Activated B cell treated with CpG ODN at 0.5 μM for 24 hours (primary cell): ENCODE measurements at places on chromosomes 13 and 19.

DNA sequence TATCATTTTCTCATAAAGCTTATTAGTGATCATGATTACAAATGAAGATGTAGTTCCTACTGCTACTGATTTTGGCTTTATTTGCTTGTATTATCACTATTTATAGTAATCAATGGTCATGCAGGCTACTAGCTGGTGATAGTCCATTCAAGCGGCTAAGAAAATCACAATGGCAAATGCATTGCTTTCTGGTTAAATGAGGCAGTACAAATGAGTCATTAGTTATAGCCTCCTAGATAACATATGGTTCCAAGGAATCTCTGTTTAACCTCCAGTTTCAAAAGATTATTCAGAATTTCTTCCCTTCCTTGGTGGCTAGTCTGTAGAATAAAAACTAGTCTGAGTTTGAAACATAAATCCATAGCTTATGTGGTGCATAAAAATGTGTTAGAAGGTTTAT is 141.3 kb upstream of the HTR2A start:
- DNase-seq, result no peak

DNA sequence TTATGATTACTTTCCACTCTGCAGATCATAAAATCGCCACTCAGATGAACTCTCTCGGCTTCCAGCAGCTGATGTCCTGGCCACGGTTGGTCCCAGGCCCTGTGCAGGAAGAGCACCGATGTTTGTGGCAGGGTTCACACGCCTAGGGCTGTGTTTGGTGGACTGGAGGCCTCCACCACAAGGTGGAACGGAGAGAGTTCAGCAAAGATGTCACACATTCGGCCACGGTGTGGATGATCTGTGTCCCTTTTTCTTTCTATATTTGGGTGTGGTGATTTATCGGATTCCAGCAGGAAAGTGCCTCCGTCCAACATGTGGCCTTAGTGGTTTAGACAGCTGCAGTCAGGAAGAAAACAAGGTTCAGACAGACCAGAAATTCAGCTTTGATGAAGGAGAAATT is 521 bp upstream of the SHISA2 start:
- DNase-seq, result no peak

DNA sequence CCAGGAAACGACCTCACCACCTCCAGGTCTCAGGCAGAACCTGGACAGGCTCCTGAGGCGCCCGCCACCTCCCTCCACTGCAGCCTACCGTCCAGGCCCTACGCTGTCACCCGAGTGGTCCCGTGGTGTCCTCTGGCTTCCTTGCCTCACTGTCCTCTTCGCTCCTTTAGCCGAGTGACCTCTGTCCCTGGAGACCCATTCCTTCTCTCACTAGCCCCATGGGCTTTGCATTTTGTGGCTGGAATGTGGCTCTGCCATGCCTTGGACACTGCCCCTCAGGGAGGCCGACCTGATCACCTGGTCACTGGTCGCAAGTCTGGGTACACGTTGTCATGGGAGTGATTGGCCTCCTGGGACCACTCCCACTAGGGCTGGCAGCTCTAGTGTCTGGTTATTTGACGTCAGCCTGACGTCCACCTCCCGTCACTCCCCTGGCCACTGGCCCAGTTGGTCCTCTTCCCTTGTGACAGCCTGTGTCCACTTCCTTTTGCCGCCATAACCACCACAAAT is 17.9 kb downstream of the SLC25A42 start:
- no peak for DNase-seq

DNA sequence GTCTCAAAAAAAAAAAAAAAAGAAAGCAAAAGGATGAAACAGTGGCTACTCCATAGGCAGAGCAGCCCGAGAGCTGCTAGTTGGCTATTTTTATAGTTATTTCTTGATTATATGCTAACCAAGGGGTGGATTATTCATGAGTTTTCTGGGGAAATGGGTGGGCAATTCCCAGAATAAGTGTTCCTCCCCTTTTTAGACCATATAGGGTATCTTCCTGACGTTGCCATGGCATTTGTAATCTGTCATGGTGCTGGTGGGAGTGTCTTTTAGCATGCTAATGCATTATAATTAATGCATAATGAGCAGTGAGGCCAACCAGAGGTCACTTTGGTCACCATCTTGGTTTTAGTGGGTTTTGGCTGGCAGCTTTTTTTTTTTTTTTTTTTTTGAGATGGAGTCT is 25.4 kb upstream of the OR10H1 start:
- DNase-seq, result no peak

GRCh38 chr19:32498648-32499200 is 82.3 kb upstream of the PDCD5 start:
- no peak for DNase-seq

DNA sequence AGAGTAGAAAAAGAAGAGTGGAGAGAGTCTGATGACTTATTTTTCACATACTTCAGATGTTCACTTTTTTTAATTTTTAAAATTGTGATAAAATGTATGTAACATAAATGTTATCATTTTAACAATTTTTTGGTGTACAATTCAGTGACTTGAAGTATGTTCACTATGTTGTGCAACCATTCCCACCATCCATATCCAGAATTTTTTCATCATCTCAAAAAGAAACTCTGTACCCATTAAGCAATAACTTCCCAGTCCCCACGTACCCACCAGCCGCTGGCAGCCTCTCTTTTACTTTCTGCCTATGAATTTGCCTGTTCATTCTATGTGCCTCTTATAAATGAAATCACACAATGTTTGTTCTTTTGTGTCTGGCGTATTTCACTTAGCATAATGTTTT is 43.3 kb downstream of the SKA3 start:
- DNase-seq, result no peak

- no peak for DNase-seq
Observed at GRCh38 chr13:88701551-88701950, 1030.4 kb downstream of the SLITRK5 start.

- DNase-seq, result no peak
Observed at GRCh38 chr13:54415753-54416366, 1387.2 kb downstream of the OLFM4 start.

DNA sequence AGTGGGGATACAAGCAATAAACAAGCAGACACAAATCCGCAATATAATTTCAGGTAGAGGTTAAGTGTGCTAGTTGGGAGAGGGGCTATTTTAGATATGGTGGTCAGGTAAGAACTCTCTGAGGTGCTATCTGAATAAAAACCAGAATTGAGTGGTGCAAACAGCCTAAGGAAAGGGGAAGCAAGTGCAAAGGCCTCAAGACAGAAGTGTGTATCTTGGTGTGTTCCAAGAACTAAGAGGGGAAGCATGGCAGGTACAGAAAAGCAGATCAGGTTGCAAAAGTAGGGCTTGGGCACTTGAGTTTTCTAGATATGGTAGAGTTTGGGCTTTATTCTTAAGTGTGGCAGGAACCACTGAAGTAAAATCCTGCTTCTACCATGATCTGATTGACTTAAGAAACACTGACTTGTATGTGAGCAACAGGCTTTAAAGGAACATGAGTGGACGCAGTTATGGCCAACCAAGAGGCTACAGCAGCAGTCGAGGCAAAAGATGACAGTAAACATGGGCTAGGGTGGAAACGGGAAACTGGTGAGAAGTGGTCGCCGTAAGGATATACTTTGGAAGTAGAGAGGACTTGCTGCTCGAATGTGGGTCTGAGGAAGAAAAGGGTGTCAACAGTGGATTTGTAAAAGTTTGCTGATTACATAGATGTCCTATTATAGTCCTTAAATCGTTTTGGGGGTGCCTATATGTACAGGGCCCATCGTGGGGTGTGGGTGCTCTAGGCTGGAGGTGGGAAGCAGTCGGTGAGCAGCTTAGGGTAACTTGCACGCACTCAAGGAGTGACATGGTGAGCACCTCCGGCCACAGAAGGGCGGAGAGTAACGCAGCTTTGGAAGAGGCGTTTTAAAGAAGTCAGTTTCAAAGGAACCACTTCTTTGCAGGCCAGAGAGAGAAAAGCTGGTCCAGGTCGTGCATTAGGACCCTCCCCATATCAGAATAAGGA is 677 bp downstream of the TGDS start:
- peak; percentile 15 for DNase-seq

- DNase-seq, result no peak
Observed at GRCh38 chr19:17063428-17063827, 11.8 kb downstream of the HAUS8 start.

DNA sequence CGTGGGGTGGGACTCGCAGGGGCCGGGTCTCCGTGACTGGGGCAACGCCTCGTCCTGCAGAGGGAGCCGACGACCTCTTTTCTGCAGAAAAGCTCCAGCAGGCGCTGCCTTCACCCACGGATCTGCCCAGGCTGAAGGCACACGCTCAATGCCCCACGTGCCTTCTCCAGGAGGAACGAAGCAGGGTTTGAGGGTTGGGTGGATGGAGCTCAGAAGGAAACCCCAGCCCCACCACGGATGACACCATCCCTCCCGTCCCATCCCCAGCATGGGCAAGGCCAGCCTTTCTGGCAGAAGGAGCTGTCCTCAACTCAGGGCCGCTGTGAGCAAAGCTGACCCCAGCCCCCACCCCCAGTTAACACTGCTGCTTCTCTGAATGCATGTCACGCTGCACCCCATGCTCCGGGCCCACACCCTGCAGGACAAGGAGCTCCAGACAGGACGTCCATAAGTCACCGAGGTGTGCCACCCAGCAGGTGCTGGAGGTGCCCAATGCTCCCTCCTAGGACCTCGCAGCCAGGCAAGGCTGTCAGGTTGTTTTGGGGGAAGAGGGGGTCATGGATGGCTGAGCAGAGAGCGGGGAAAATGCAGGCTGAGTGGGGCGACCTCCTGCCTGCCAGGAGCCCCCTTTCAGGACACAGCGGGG is 7.4 kb downstream of the C19orf25 start:
- DNase-seq, result no peak

DNA sequence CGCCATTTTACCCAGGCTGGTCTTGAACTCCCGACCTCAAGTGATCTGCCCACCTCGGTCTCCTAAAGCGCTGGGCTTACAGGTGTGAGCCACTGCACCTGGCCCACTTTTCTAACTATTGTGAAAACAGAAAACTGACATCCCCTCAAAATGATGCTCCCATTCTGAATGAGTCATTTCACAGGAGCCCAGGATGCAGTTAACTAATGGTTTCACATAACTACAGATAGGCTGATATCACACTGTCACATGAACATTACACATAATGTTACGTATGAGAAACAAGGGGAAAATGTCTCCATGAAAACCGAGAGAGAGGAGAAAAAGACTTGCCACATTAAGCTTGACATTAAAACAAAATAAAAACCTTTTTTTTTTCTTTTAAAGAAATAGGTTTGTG is 37.5 kb downstream of the N4BP2L2 start:
- no peak for DNase-seq

DNA sequence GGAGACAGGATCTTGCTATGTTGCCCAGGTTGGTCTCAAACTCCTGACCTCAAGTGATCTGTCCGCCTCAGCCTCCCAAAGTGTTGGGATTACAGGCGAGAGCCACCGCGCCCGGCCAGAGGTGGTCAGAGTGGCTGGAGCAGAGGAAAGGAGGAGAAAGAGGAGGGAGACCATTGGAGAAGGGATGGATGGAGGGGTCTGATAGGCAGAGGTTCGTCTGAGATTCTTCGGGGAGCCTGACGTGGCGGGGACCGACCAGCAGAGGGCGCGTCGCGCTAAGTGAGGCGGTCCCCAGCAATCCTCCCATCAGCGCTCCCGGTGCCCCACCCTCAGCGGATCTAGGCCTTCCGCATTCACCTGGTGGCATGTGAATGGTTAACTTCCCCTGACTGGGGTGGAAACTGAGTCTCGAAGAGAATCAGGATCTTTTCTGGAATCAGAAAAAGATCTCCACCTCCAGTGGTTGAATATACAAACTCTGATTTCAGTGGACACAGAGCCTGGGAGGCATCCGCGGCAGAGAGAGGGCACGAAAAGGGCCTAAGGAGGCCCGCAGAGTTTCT is 8.8 kb downstream of the GTPBP3 start:
- DNase-seq, result peak; percentile 79

DNA sequence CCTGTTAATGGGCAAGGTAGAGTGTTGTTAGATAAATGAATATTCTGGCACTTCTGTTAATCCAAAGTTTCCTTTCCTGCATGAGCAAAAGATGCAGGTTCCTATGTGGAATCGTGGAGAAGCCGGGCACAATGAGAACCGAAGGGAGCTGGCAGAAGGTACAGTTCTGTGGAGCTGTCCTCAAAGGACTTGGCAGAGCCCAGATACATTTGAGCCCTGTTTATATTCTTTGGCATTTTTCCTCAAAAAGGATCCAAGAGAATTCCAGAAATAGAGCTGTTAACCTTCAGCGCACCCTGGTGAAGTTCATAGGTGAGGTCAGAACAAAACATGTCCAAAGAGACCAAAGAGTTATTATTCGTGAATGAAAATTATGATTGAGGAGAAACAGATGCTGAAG is 4.0 kb upstream of the DLEU7 start:
- no peak for DNase-seq

DNA sequence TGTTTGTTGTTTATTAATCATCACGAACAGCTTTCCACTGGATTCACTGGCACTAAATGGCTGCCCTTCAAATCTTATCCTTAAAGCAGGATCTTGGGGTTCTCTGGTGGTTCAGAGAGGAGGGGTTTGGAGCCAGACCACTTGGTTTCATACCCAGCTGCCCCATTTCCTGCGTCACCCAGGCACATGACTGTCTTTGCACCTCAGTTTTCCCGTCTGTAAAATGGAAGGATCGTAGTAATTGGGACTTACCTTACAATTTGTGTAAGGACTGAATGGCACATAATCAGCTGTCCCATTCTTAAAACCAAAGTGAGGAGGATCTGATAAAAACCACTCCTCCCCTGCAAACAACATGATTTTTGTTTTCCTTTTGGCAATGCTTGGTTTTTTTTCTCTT is 318.3 kb downstream of the ZNF536 start:
- no peak for DNase-seq

GRCh38 chr13:45490068-45490467 is 25.3 kb downstream of the COG3 start:
- DNase-seq, result no peak

GRCh38 chr13:25375727-25376358 is 4.1 kb downstream of the ATP8A2 start:
- DNase-seq, result no peak

- DNase-seq, result no peak
Observed at GRCh38 chr13:77811381-77811780, 107.2 kb downstream of the EDNRB start.

DNA sequence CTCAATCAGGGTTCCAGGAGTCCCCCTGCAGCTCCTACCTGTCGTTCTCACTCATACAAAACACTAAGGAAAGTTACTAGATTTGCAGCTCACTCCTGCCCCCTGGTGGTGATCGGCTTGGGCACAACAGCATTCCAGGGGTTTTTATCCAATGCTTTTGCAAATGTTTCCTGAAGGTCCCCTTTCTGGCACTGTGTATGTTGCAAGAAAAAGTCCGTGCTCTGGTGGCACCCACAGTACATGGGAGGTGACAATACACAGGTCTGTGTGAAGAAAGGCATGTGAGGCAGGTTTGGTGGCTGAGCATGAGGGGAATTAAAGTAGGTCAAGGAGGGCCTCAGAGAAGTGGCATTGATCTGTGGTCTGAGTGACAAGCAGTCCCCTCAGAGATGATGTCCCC is 8.6 kb upstream of the TYK2 start:
- DNase-seq, result peak; percentile 77

DNA sequence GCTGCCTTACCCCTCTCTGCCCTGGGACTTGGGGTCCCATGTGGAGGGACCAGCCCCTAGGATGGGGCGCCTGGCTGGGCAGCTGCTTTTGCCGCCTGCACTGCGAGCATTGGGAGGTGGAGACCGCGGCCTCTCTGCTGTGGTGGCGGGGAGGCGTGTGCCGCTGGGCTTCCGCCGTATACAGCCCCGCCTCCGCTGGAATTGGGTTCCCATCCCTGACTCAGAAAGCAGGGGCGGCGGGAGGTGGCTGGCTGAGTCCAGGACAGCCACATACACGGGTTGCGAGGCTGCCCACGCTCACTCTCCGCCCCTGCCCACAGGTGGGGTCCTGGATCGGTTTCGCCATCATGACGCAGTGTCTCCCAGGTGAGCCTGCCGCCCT is 6.6 kb downstream of the NDUFB7 start:
- DNase-seq, result no peak

- DNase-seq, result no peak
Observed at GRCh38 chr13:51916962-51917361, 55.2 kb downstream of the CCDC70 start.
